ENCODE measurements at places on chromosomes 2 and 18. TPM values are rescaled to one million over a fixed set of nuclear protein-coding genes. Genes with fewer than 3 reads are reported as not detected.
A peak's percentile ranks its signal among the peaks of the same experiment; 100 is the strongest.

GRCh38 chr2:232577841-232578240, 27.4 kb downstream of the EIF4E2 start:
- DNase-seq, result no peak

The IL1B gene
- total RNA-seq, result 3.6 TPM

DNA sequence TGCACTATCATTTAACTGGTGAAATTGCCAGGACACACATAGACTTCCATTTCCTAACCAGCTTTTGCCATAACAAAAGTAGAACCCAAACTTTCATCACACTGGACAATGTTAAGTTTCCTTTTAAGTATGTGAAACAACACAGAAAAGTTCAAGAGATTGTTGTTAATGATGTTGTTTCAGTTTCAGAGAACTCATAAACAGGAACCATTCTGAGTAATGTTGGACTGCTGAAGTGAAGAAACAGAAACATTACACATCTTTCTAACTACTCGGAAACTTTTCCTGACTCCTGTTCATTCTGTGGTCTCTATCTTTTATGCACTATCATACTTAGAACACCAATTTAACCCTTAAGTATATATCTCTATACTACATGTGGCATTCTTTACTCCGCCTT, 179.2 kb downstream of the RIT2 start:
- DNase-seq, result no peak

DNA sequence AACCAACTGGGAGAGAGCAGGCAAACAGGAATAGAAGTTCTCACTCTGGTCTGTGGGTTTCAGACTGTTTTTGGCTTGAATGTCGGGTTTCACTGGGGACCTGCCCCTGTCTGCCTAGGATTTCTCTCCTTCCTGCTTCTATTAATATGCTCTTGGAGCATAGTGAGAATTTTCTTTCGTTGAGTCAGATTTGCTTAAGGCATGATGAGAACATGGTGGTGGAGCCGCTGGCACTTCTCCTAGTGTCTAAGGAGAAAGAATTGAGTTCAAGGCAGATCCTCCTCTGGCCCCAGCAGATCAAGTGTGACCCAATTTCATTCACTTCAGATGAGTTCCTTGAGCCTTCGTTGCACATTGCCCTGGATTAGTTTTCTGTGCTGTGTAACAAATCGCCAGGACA, 103.9 kb upstream of the HS6ST1 start:
- DNase-seq, result peak; percentile 88

- no peak for DNase-seq
Observed at GRCh38 chr2:239190921-239191885, 209.6 kb downstream of the HDAC4 start.

GRCh38 chr2:74587664-74588277, 33.3 kb downstream of the DOK1 start:
- DNase-seq, result peak; percentile 74

GRCh38 chr2:232299927-232300674, 78.5 kb upstream of the ALPP start:
- no peak for DNase-seq

- peak; percentile 42 for DNase-seq
Observed at GRCh38 chr2:37870829-37871228, 54.3 kb upstream of the RMDN2 start.

GRCh38 chr18:60047556-60047955, 147.8 kb downstream of the PMAIP1 start:
- DNase-seq, result no peak

The UGT1A5 gene
- not detected for total RNA-seq

- no peak for DNase-seq
Observed at GRCh38 chr2:43055985-43056384, 170.4 kb downstream of the ZFP36L2 start.

The ASAP2 gene
- 26.9 TPM for total RNA-seq

The ASTL gene
- not detected for total RNA-seq

DNA sequence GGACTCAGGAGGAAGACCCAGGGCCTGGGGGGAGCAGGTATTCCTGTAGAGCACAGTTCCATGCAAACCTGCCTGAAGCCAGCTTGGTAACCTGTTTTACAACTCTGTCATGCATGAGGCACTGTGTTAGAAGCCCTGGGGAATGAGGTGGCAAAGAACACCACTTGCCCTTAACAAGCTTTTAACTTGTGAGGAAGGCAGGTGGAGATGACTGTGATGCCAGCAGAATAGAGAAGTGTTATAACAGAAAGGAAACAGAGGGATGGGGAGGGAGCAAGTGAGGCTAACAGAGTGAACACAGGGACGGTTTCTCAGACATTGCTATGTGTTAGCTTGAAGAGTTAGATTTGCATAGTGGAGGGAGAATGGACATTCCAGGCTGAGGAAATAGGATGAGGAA, 11.5 kb upstream of the IL1A start:
- no peak for DNase-seq

DNA sequence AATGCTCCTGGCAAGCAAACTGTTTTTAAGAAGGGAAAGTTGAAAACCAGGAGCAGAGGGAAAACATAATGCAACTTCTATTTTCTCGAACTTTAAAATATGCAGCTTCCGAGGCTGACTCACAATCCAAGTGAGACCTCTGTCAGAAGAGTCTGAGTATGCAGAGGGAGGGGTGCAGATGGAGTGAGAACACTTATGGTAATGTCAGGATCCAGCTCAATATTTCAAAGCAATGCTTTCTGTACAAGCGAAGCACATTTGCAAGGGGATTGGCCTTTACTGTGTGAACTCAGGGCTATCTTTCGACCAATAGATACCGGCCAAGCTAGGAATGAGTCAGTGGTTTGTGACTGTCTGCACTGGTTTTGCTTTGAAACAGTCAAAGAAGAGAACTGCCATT, 242.7 kb downstream of the CNTNAP5 start:
- peak; percentile 39 for DNase-seq

The C1GALT1C1L gene
- total RNA-seq, result 0.28 TPM

The NAT8 gene
- total RNA-seq, result not detected

The CCBE1 gene
- total RNA-seq, result 93.9 TPM

DNA sequence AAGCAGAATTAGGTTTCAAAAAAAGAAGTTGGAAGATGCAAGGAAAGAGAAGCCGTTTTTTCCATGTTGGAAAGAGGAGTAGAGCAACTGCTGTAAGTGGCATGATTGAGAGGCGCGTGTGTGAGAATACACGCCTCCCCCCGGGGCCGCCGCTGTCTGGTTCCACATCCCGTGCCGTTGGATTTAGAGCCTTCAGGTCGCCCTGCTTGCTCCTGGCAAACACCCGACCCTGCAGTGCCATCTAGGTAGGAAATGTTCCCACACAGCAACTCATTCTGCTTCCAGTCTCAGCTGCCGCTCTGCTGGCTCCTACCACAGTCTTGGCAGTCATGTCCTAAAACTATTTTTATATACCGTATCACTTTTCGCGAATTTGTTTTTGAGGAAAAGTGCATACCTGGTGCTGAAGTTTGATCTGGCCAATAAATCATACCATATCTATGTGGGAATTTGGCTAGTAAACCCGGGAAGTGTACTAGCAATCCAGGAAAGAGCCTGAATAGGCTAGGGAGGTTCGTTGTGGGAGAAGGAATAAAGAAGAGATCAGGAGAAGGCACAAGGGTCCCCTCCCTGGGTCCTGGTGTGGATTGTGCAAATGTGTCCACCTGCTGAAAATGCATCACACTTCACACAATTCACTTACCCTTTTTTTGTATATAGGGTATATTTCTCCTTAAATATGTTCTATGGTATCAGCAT, 372.7 kb downstream of the FBXO15 start:
- no peak for DNase-seq

DNA sequence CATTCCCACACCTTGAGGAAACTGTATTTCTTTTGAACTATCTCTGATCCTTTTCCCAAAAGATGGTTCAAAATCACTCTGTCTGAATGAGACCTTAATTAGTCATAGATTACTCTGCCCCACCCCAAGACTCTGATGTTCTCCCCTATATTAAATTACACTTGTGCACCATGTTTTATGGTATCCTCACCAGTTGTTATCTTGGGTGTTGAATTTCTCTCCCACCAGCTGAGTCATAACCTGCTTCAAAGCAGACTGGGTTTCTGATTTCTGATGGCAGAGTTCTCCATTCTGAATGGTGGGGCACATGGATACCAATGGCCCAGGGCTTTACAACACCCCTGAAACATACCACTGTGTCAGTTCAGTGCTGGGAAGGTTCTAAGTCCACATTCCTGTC, 15.0 kb downstream of the CDH20 start:
- no peak for DNase-seq

DNA sequence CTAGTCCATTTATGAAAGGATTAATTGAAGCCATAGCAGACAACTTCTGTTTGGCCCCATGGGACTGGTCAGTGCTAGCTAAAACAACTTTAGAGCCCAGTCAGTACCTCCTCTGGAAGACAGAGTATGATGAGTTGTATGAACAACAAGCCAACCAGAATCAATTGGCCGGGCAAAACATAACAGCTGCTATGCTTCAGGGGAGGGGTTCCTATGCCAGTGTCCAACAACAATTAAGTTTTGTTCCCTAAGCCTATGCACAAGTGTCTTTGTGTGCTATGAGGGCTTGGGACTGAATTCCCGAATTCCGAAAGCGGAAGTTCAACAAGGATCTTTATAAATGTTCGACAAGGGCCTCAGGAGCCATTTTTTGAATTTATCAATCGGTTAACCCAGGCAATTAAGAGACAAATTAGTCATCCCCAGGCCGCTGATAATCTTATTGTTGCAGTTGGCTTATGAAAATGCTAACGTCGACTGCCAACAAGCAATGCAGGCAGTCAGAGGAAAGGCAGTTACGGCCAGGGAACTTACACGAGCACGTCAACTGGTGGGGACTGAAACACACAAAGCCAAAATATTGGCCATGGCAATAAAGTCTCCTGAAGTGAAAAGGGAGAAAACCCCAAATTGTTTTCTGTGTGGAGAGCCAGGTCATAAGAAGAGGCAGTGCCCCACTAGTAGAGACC, 57.9 kb downstream of the ZNF638 start:
- no peak for DNase-seq

The IL1RL1 gene
- total RNA-seq, result under 0.01 TPM

DNA sequence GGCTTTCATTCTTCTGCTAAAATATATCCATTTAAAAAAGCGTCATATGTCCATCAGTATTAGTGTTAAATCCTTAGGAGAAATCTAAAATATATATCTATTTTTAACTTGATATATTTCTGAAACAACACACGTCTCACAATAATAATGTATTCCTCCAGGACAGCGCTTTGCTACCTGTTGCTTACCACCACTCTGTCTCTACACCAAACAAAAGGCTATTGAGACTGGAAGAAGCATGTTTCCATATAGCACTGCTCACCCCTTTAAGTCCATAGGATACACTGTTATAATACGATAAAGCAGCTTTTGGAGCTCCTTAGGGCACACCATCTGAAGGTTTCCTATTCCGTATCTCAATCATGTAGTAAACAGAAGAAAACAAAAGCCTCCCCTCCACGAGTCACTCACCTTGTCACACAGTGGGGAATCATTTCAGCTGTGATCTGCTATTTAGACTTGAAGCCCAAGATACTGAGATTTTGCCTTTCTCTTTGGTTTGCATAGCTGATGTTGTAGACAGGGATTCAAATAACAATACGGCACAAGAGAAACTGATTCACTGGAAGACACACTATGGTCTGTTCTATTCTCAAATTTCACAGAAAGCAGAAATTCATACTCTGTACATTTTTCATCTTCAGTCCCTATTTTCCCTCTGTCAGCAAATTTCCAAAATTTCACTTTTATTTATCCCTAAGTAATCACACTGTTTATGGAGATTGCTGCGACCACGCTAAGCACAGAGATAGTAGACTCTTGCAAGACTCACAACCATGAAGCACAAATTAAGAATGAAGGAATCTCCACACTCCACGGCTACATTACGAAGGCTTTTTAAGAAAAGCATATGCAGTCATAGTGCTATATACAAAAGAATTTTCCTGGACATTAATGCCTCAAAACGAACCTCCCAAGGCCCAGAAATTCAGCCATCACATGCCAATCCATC, 187.1 kb downstream of the TCF4 start:
- DNase-seq, result peak; percentile 34

- DNase-seq, result no peak
Observed at GRCh38 chr2:216583606-216584005, 49.6 kb upstream of the IGFBP2 start.

The YES1 gene
- total RNA-seq, result 62.0 TPM

GRCh38 chr2:44615950-44616518, 254.3 kb downstream of the CAMKMT start:
- DNase-seq, result no peak

- no peak for DNase-seq
Observed at GRCh38 chr2:191692502-191693115, 14.7 kb downstream of the NABP1 start.

DNA sequence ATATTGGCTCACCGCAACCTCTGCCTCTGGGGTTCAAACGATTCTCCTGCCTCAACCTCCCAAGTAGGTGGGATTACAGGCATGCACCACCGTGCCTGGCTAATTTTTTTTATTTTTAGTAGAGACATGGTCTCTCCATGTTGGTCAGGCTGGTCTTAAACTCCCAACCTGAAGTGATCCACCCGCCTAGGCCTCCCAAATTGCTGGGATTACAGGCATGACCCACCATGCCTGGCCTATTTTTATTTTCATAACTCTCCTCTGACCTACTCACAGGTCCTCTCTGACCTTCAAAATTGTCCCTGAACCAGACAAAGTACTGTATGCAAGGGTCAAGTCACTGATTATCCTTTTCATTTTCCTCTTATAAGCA, 16.0 kb upstream of the KLHL23 start:
- no peak for DNase-seq

DNA sequence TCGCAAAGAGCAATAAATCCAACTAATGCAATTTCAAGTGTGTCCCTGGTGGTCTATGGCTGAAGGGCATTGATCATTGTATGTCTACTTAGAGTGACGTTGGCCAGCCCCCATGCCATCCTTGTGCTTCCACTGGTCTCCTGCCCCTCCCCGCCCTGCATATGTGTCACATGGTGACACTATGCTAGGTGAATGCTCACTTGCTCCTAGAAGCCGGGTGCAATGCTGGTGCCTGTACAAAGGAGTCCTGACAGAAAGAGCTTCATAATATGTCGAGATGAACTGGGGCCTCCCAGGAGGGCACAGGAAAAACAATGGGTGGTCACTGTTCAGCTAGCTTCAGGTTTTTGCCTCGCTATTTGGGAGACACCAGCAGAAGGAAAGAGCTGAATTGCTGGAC, 5.9 kb upstream of the TRABD2A start:
- DNase-seq, result no peak

DNA sequence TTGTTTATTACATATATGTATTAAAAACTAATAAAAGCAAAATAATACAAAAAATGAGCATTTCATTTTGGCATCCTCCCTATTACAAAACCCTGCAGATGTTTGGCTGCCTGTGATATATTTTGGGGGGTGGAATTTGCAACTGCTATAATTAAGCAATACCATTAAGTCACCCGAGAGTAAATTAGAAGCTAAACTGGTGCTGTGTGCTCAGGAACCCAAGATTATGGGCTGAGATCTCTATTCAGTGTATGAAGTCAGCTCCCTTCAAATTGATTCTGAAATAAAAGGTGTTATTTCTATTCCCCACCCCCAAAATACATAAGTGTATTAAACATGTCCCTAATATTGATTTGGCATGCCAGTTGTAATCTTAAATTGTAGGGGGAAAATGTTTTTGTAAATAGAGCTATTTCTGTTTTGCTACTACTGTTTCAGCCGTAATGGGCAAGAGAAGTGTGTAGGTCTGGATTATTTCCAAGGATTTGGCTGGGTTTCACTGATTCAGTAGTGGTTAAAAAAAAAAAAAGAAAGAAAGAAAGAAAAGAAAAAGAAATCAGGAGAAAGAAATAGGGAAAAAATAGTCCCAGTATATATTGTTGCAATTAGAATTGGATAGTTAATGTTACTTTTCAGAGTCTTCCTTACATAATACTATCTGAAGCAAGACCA, 110.9 kb downstream of the SS18 start:
- no peak for DNase-seq

- DNase-seq, result peak; percentile 26
Observed at GRCh38 chr2:27074738-27075565, 3.5 kb upstream of the EMILIN1 start.
